ENCODE measurements at places on chromosomes 16 and 17.
A peak's percentile ranks its signal among the peaks of the same experiment; 100 is the strongest.

DNA sequence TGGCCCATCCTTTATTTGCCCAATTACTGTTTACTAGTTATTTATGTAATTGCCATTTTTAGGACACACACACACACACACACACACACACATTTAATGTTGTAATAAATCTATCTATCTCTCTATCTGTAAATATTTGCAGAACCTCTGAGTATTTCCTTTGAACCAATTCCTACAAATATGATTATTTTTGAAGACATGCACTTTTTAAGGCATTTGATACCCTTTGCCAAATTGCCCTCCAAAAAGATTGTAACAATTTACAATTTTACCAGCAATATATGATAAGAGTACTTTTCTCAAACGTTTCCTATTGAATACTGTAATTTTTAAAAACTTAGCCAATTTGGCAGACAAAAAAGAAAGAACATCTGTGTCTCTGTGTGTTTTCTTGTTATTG lies 143.8 kb upstream of the FOXF1 start:
- no peak for DNase-seq

- no peak for DNase-seq
Observed at GRCh38 chr17:56985371-56986162, 7.6 kb downstream of the SCPEP1 start.

GRCh38 chr17:74871356-74872076 lies 1.3 kb downstream of the FDXR start:
- DNase-seq = no peak

- DNase-seq = peak; percentile 92
Observed at GRCh38 chr16:89972244-89973234, 24.0 kb downstream of the DEF8 start.

GRCh38 chr17:9676084-9676483 lies 30.8 kb downstream of the USP43 start:
- DNase-seq = no peak

DNA sequence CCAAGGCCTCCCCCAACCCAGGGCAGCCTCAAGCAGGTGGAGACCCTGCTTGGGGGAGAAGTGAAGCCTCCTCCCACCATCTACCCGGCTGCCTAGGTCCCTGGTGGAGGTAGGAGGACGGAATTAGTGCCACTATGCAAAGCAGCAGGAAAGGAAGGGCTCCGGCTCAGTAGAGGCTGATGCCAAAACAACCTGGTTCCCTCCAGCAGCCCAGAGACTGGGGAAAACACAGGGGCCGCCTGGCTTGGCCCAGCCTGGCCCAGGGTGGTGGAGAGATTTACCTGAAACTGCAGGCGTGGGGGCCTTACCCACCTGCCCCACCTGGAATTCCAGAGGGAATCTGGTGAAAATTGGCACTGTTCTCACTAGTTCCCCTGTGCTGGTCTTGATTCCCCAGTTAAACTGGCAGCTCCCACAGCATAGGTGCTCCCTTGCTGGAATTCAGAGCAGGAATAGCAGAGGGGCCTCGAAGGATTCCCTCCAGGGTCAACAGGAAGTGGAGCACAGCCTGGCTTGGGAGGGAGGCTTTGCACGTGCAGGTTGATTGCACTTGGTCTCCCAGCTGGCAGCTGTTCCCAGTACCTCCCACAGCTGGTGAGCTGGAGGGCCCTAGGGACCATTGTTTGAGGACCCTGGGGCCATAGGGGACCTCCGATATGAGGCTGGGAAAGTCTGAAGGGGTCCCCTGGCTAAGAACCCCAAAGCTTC lies 4.5 kb downstream of the CD79B start:
- DNase-seq = no peak

DNA sequence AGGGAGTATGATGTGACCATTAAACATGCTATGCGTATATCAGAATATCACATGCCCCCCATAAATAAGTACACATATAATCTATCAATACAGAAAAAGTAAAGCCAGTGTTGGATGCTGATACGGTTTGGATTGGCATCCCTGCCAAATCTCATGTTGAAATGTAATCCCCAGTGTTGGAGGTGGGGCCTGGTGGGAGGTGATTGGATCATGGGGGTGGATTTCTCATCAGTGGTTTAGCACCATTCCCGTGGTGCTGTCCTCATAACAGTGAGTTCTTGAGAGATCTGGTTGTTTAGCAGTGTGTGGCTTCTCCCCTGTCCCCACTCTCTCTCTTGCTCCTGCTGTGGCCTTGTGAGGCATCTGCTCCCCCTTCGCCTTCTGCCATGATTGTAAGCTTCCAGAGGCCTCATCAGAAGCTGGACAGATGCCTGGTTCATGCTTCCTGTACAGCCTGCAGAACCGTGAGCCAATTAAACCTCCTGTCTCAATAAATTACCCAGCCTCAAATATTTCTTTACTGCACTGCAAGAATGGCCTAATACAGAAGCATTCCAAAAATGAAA lies 88.9 kb downstream of the AATF start:
- no peak for DNase-seq

DNA sequence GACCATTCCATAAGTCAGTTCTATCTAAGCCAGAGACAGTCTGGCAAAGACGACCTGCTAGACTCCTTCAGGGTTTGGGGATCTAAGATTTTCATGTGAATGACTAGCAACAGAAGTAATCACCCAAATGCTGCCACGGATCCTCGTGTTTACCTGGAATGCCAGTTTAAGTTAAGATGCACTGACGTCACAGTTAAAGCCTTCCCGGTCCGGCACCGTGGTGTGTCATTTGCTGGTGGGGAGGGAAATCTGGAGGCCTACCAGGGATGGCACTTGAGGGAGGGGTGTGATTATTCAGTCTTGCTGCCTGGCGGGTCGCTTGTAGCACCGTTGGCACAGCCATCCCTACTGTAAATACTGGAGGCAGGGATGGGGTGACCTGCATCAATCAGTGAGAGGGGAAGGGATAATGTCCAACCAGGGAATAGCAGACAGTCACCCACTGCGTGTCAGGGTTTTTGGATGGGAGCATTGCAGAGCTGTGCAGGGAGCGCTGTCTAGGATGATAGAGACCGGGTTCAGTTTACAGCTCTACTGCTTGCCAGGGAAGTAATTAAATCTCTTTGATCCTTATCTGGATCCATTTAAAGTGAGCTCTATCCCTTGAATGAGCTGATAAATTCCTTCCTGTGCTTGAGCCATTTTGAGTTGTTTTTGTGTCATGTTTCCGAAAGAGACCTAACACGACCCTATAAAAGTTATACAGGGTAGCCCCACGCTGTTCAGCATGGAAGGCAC lies 764.7 kb upstream of the EEF2KMT start:
- DNase-seq = no peak

- peak; percentile 80 for DNase-seq
Observed at GRCh38 chr17:82551779-82552457, 32.4 kb downstream of the FOXK2 start.

DNA sequence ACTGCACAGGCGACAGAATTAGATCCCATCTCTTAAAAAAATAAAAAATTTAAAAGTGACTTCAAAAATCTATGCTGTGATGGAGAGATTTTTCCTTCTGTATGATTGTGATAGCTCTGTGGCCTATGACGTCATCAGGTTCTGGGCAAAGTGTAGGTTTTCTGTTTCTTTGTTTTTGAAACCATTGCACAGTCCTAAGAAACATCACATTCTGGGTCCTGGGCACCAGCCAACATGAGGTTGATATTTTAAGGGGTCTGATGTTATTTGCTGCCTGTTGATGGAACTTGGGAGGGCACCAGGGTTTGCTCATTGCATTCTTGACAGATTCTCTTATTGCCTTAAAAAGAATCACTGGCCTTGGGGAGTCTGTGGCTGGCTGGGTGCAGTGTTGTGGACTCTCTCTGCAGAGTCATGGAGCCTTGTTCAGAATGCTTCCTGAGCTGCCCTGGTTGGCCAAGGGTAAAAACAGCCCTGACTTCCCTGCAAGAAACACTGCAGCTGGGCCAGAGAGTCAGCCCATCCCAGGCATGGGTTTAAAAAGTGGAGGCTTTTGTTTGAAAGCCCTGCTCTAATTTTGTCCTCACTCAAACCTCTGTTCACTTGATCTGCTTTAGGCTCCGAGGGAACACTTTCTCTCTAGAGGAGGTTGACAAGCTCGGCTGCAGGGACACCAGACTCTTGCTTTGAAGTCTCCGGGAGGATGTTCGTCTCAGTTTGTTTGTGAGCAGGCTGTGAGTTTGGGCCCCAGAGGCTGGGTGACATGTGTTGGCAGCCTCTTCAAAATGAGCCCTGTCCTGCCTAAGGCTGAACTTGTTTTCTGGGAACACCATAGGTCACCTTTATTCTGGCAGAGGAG lies 10.5 kb upstream of the CYLD start:
- DNase-seq = no peak

DNA sequence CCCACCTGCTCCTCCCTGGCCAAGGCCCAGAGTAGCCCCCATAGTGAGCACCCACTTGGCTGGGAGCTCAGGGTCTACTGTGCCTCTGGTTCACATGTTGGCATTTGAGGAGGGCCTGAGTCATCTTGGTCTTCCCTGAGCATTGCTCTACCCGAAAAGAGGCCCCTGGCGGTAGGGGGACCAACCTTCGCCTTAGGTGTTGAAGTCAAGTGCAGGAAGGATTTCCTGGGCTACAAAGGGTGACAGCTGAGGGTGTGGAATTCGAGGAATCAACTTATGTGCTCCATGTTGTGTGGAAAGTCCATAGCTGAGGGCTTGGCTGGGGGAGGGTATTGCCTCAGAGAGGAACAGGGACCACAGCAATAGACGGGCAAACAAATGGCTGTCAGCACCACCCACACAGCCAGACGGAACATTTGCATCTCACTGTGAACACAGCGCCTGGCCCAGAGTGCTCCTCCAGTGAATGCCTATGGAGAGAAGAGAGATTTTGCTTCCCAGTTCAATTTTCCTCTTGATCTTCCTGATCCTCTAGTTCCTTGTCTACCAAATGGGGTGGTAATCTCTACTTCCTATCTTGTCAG lies 35.6 kb upstream of the NGFR start:
- DNase-seq = no peak

GRCh38 chr17:59376506-59376905 lies 45.1 kb downstream of the YPEL2 start:
- DNase-seq = no peak

- no peak for DNase-seq
Observed at GRCh38 chr16:21060027-21060510, 90.6 kb downstream of the DNAH3 start.

DNA sequence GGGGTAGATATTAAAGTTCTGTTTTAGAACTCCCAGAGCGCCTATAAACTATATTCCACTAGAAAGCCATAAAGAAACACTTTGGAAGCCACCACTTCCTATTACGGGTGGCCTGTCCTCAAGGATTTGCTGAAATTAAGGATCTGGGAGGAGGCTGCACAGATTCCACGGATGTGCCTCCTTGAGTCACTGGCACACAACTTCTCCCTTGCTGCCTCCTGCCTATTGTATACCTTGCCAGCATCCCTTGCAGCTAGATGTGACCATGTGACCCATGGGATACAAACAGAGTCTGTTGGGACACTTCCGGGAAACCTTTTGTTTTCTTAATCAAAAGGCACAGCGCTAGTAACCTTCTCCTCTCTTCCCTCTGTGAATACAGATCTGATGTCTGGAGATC lies 263.0 kb downstream of the C16orf95 start:
- no peak for DNase-seq

DNA sequence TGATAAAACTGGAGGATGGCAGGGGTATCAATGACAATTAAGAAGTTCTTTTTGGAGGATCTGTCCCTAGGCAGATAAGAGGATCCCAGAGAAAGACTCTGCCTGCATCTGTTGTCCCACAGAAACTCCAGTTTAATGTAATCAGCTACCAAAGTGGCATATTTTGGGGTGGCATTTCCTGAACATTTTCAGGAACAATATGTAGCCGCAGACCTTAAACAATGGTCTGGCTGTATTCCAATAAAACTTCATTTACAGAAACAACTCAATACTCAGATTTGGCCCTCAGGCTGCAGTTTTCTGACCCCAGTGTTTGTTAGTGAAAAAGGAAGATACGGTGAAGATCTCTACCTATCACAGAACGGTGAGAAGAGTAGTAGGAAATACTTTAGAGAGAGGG lies 46.1 kb downstream of the KCNJ16 start:
- DNase-seq = no peak

GRCh38 chr17:29039764-29040598 lies 3.0 kb upstream of the PIPOX start:
- DNase-seq = no peak

DNA sequence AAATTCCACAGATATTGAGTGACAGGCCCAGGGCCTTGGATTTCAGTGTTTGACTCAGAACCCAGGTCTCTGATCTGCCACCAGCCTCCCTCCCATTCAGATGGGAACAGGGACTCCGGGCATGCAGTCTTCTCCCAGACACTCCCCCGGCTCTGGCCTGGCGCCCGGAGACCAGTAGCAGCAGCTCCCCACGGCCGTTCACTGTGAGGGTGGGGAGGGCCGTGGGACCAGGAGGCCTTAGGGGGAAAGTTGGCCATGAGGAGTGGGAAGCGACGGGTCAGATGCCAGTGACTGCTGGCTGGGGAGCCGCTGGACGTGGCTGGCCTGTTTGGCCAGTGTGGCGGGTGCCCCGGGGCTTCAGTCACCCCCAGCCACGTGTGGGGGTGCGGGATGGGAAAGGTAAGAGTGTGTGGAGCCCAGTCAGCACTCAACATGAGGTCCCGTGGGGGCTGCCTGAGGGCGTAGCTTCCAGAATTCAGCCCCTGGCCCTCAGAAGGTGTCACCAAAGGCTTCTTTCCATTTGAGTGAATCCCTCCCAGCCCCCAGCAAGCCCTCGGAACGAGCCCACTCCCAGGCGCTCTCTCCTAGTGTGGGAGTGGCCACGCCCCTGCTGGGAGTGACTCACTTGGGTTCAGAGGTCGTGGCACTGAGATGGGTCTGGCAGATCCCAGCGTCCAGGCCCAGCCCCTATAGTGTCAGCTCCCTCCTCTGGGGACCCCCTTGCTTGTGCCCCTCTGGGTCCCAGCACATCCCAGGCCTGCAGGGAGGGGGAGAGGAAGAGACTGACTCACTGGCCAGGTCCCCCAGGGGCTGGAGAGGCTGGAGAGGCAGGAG lies 309.4 kb downstream of the SEC14L1 start:
- peak; percentile 87 for DNase-seq

DNA sequence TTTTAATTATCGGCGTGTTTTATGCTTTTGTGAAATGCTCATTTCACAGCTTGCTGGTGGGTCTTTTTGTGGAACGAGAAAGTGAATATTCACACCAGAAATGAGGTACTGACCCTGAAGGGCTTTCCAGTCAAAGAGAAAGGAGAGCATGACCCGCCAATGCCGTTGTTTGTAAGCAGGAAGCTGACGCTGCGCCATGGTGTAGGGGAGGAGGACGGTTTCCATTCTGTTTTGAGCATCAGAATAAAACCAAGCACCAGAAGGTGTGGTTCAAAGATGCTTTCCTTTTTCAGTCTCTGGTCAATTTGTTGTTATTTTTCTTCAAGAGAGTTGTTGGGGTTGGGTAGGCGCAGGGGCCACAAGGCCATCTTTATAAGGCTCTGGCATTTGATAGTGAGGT lies 669.3 kb downstream of the WWOX start:
- no peak for DNase-seq

- no peak for DNase-seq
Observed at GRCh38 chr16:82924075-82924854, 297.5 kb downstream of the CDH13 start.

- no peak for DNase-seq
Observed at GRCh38 chr16:14445937-14446715, 183.9 kb downstream of the PARN start.

GRCh38 chr16:11273721-11274324 lies 394 bp upstream of the PRM3 start:
- DNase-seq = no peak
